Activated CD4-positive, alpha-beta memory T cell treated with anti-CD3 and anti-CD28 coated beads for 36 hours (primary cell): ENCODE measurements at places on chromosomes 16 and 17. TPM values are rescaled to one million over a fixed set of nuclear protein-coding genes. Genes with fewer than 3 reads are reported as not detected.
A peak's percentile ranks its signal among the peaks of the same experiment; 100 is the strongest.

Gene SLC52A1
- 0.31 TPM for total RNA-seq

Gene CD79B
- 40.9 TPM for total RNA-seq

Gene TMEM98
- total RNA-seq: 1.1 TPM

Gene EXOC3L1
- not detected for total RNA-seq

Gene SDR42E1
- total RNA-seq: 4.9 TPM

Gene REXO5
- total RNA-seq: 24.3 TPM

Gene RHOT2
- 112 TPM for total RNA-seq

Gene UTS2R
- not detected for total RNA-seq

Gene EVPLL
- not detected for total RNA-seq

Gene ABAT
- 10.0 TPM for total RNA-seq

DNA sequence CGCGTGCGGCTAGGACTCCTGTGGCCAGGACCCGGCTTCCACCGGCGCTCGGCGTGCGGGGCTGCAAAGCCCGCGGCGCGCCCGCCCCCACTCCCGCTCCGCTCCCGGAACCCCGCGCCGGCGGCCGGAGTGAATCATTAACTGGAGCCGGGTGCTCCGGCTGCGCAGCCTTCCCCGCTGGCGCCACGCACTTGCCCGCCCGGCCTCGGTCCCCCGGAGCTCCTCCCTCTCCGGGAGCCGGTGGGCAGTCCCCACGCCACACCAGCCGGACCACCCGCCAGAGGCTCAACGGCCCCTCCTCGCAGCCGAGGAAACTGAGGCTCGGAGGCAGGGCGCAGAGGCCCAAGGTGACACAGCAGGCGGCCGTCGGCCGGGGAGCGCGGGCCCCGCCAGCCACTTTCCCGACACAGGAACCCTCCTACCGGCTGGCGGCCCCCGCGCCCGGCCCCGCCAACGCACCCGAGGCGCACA, 580 bp downstream of the BCAR1 start:
- no peak for DNase-seq

GRCh38 chr17:13244513-13244912, 226.7 kb upstream of the ELAC2 start:
- no peak for DNase-seq

GRCh38 chr17:58565389-58566311, 51.2 kb upstream of the MTMR4 start:
- DNase-seq: no peak

DNA sequence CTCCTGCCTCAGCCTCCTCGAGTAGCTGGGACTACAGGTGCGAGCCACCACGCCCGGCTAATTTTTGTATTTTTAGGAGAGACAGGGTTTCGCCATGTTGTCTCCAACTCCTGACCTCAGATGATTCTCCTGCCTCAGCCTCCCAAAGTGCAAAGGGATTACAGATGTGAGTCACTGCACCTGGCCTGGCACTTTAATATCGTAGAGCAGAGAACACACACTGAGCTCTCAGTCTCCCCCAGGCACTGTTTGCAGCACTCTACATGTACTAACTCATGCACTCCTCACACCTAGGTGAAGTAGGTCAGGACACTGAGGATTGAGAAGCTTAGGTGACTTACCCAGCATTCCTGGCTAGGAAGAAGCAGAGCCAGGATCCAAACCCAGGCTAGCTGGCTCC, 15.0 kb downstream of the C17orf100 start:
- DNase-seq: no peak

- no peak for DNase-seq
Measured at GRCh38 chr16:10561425-10561824, 19.0 kb downstream of the EMP2 start.

DNA sequence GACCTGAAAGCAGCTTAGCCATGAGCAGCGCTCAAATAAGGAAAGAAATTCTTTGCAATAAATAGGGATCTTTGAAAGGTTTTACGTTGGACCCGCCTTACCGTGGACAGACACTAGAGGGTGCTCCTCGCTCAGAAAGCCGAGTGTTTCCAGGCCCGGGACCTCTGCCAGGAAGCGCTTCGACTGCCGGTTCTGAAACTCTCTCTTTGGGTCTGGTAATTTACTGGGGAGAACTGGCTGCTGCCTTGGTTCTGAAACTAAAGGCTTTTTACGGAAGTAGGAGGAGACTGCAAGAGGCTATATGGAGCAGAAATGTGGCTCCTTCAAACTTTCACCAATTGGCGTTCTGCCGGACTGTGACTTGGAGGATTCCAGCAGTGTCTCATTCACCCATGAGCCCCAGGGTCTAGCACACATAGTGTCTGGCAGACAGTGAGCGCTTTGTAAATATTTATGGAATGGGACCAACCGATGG, 45.6 kb upstream of the HOXB9 start:
- peak; percentile 74 for DNase-seq
